ENCODE measurements at places on chromosomes 1 and 21.

- no peak for DNase-seq
These were observed 245.9 kb upstream of the SGIP1 start for GRCh38 chr1:66288048-66288447.

- no peak for DNase-seq
These were observed 4.2 kb downstream of the FABP3 start for GRCh38 chr1:31368611-31369107.

DNA sequence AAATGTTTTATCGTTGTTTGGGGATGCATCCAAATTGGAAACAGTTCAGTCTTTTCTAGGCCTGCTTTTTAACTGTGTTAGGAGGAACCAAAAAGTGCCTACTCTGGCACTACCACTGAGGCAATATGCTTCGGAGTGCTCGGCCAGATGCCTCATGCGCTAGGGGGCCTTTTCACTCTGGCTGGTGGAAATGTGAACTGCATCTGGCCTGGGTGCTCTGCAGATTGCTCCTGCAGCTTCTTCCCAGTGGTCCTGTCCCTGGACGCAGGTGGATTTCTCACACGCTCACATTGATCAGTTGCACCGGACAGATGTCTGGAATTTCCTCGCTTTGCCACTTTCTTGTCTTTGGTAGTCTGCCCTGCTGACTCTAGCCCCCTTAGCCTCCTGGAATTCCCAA, 330.2 kb upstream of the FMN2 start:
- no peak for DNase-seq

DNA sequence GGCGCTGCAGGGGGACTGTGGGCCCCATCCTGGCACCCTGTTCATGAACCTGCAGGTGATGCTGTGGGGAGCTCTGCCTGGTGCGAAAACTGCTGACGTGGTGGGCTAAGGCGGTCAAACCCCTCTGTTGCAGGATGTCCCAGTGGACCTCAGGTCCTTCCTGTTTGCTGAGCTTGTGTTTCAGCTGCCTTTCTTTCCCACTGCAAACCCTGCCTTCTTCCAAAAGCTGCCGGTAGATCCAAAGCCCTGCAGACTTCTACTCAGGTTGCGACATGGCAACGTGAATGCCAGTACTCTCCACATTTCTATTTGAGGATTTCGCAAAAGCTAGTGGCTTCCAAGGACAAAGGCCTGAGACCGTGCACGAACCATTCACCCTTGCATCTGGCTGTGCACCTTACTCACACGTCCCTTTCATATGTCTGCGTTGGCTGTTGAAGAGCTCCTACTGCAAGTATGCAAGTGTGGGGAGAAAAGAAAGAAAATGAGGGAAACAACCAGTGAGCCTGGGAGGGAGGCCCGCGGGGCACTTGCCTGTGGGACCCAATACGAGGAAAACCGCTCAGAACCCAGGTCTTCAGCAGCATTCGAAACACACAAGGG, 6.2 kb upstream of the RRP1 start:
- no peak for DNase-seq

GRCh38 chr1:8016210-8016894, 9.8 kb downstream of the ERRFI1 start:
- no peak for DNase-seq

- DNase-seq: peak; percentile 5
These were observed 29.1 kb downstream of the THRAP3 start for GRCh38 chr1:36253161-36253862.

- DNase-seq: no peak
These were observed 29.3 kb downstream of the COP1 start for GRCh38 chr1:176177764-176178163.

- DNase-seq: no peak
These were observed 32.3 kb downstream of the PTPRC start for GRCh38 chr1:198671136-198671535.

DNA sequence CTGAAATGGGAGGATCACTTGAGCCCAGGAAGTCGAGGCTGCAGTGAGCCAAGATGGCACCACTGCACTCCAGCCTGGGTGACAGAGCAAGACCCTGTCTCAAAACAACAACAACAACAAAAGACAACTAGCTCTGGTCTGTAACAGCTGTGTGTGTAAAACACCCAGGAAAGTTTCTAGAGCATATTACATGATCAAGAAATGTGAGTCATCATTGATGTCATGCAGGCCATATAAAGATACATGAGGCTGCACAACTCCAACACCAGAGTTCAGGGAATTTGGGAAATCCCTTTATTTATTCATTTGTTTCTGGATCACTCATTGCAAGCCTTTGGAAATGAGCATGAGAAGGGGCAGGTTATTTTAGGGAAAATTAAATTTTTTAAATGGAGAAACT, 50.3 kb upstream of the CTPS1 start:
- DNase-seq: no peak

GRCh38 chr21:25283720-25284119, 323.6 kb downstream of the MRPL39 start:
- DNase-seq: peak; percentile 83

GRCh38 chr1:2454227-2454626, 21.9 kb upstream of the PLCH2 start:
- DNase-seq: no peak

DNA sequence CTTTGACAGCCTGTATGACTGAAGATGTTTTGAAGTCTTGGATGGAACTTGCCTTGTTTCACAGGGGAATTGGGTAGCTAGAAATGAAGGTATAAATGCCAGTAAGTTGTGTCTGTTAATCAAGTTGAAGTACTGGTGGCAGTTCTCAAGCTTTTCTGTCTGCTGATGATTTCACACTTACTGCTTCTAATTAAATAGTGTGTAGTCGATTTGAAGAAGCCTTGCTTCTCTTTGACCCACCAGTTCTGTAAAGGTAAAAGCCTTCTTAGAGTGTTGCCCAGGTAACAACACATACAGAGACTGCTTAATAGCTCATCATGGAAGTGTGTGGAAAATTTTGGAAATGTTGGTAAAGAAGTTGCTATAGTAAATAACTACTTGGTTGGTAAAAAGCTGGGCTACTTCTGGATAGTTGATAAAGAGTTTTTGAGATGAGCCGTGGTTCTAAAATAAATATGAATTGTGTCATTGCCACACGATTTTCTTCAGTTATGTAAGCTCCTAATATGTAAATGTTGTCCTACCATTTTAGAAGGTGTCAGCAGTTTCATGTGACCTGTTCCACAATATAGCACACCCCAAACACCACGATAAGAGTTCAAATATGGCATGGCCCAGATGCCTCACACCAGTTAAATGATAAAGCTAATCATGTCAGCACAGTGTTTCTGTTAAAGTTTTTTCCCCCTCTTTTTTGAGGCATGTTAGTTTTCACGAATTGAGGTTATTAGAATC, 7.4 kb downstream of the RABGAP1L start:
- DNase-seq: no peak

- no peak for DNase-seq
These were observed 4.9 kb downstream of the MACO1 start for GRCh38 chr1:25435397-25436108.

DNA sequence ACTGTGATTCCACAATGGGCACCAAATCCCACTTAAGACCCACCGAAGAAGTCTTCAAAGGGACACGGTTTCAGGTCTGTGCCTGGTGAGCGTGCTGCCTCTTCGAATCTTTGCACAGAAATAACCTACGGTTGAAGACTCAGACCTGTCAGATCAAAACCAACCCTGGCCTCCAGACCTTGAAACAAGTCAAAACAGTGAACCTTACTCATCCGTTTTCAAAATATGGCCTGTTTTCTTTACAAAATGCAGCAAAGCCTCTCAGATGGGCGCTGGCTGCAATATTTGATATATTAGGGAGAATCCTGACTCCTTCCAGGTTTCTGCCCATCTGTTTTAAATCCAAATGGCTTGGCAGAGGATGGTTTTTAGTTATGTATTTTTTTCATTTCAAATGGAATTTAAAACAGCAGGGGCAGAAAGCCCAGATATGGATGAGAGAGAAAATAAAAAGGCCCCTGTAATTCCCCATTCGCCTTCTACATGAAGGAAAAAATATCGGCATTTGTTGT, 14.0 kb downstream of the JUN start:
- DNase-seq: no peak

- no peak for DNase-seq
These were observed 207.7 kb upstream of the FGGY start for GRCh38 chr1:59089036-59089798.

DNA sequence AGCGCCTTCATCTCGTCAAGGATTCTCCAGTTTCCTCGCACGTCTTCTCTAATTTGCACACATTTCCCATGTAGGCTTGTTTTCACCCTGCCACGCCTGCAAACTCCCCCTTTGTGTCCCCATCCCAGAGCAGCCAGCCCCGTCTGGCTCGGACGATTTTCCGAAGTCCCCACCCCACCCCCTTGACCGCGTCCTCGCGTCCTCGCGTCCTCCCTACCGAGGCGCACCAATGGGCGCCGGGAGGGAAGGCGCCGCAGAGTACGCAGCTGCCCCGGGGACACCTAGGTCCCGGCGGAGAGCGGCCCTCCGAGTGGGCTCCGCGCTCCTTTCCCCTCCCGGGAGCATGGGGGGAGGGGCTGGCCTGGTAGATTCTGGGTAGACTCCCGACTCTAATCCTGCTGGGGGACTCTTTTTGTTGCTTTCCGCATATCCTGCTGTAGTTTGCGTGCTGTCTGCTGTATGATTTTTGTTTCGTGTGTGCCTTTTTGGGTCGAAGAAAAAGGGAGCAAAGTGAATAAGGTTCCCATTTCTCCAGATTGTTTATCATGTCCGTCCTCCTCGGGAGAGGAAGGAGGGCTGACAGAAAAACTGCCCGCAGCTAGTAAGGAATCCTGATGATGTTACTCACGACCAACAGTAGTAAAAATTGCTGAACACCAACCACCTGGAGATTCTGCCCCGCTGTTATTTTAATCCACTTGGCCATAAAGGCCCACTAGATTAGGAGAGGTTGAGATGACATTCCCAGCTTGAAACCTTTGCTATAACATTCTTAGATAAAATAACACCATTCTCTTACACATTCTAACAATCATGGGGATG, 1.5 kb downstream of the CACHD1 start:
- DNase-seq: no peak

DNA sequence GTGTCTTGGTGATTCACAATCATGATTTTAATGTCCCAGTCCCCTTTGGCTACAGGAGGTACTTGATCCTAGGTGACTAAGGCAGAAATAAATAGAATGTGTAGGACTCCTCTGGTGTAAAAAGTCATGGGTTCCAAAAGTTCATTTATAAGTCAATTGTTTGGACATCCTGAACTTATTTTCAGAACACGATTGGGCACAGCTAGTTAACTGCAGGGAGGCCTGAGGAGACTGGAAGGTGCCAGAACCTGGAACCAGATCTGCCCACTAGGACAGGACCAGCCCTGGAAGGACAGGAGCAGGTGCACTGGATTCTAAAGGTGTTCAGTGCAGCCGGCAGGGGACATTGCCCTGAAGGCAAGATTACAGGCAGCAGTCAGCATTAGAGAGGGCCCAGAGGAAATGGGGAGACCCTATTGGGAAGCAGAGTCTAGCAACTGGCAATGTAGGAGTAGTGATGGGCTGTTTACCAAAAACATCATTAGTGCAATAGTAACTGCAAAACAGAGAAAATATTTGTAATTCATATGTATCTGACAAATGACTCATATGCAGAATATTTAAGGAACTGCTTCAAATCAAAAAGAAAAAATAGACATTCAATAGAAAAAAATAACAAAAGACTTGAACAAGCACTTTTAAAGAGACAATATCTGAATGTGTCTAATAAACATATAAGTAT, 23.6 kb upstream of the HEATR1 start:
- no peak for DNase-seq

DNA sequence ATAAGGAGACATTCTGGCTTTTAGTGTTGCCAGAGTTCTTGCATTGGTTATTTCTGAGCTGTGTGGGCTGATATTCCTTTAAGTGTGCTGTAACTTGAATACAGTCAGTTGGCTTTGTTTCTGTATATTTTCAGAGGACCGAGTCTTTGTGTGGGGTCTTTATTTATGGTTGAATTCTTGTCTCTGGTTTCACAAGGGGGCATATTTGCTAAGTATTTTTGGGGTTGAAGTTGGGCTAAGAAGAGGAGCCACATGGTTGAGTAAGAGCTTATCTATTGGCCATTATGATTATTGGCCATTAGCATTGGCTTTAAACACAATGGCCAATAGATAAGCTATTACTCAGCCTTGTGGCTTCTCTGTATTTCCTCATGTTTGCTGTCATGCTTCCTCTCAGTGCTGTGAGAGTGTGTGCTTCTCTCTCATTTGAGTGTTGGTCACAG, 26.3 kb upstream of the PTGFR start:
- no peak for DNase-seq

DNA sequence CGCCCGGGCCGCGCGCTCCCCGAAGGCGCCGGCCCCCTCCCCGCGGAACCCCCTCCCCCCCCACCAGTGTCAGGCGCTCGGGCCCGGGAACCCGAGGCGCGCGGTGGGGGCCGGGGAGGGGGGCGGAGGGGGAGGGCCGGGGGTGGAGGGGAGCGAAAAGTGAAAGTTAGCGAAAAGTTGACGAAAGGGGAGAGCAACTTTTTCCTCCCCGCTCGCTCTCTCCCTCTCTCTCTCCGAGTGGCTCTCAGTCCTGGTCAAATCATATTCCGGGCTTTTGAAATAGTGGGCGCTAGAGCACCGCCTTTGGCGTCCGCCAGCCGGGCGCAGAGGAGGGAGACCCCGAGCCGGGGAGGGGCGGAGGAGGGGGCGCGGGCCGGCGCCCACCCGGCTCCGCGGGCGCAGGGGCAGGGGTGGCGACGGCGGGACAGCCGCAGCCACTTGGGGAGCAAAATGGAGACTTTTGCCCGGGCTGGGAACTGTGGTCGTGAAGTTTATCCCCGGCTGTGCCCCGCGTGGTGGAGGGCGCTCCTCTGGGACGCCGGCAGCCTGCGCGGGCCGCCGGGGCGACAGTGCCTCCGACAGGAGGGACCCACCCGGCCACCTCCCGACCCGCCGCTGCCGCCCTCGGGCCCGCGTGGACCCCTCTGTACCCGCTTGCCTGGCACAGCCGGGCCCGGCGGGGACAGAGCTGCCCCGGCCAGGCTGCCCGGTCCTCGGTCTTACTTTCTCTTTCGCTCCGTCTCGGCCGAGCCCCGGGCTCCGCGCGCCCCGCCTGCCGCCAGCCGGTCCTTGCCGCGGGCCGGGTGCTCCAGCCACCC, 697 bp downstream of the PRDM16 start:
- peak; percentile 37 for DNase-seq

- DNase-seq: no peak
These were observed 6.1 kb downstream of the PRXL2B start for GRCh38 chr1:2592672-2593071.

DNA sequence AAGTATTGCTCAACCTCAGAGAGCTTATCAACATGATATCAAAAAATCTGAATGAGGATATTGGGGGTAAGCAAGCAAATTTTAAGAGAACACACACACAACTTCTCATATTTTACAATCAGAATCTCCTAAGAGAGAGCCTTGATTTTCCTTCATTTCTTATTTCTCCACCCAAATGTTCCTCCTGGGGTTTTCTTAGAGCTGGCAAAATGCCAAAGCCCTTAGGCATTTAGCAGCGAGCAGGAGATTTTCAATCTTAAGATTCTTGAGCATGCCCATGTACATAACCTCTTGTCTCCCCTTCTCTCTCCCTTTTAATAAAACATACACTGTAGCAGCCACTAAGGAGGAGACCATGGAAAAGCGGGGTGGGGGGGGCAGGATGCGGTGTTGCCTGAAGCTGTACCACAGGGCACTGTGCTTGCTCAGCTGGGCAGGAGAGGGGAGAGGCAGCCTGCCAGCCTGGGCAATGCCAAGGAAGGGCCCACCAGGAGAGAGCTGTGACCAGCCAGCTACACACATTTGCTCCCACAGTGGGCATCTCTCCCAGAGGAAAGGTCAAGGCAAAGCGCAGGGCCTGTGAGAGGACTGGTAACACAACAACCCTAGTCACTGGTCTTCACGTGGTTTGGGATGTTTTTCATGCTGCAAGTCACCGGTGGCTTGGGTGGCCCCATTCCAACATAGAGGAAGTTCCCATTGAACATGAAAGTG, 4.3 kb downstream of the BRINP2 start:
- DNase-seq: no peak

Measured in A172 (cell line).